Stimulated activated CD4-positive, alpha-beta T cell treated with anti-CD3 and anti-CD28 coated beads, Interleukin-2, amount 100 ng/mL, for 24 hours (primary cell): ENCODE measurements at places on chromosomes 12 and 14.
A peak's percentile ranks its signal among the peaks of the same experiment; 100 is the strongest.

- no peak for DNase-seq
These were observed 18.8 kb upstream of the BEGAIN start for GRCh38 chr14:100605706-100606686.

GRCh38 chr12:93288626-93289025 is 89.1 kb upstream of the NUDT4 start:
- DNase-seq = no peak

GRCh38 chr14:86193756-86194155 is 663.8 kb downstream of the FLRT2 start:
- no peak for DNase-seq

DNA sequence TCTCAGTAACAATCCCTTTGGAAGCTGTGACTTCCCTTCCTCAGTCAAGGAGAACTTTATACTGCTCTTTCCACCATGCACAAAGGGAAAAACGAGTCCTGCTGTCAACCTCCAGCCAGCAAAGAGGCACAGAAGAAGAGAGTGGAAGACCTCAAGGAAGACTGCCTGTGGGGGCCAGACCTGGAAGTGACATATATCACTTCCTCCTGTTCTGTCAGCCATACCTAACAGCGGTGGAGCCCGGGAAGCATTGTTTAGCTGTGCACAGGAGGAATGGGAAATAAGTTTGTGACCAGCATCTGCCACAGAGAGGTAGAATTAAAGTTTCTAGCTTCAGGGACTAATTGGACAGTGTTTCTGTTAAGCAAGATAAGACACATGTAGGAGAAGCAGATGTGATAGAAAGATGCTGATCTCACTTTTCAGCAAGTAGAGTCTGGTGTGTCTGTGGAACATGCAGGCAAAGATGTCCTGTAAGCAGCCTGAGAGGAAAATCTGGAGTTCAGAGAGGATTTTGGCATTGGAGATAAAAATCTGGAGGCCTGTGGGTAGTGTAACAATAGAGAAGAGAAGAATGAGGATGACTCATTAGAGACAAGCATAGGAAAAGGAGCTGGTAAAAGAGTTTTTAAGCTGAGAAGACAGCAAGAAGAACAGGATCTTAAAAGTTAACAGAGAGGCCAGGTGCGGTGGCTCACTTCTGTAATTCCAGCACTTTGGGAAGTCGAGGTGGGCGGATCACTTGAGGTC is 141.6 kb upstream of the CPSF6 start:
- no peak for DNase-seq

DNA sequence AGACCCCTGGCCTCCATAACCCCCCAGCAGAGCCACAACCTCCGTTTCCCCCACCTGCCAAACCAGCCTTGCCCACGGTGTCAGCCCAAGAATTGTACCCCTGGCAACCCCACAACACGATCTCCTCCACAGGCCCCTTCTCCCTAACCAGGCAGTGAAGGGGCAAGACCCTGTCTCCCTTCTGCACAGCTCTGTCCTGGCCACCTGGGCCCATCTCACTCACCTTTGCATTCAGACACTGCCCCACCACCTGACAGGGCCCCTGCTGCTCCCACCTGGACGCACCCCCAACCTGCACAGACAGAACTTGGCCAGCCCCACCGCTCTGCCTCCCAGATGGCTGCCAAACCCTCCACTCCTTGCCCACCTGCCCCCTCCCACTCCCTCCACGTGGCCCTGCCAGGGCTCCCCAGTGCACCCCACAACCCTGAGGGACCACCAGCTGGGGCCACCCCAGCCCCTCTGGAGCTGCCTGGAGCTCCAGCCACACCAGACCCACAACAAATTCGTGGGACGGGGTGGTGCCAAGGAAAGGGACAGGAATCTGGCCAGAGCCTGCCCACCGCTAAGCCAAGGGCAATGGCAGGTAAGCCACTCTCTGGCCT is 11.8 kb downstream of the AHNAK2 start:
- DNase-seq = no peak

GRCh38 chr14:77603654-77604255 is 12.7 kb downstream of the SPTLC2 start:
- DNase-seq = no peak

DNA sequence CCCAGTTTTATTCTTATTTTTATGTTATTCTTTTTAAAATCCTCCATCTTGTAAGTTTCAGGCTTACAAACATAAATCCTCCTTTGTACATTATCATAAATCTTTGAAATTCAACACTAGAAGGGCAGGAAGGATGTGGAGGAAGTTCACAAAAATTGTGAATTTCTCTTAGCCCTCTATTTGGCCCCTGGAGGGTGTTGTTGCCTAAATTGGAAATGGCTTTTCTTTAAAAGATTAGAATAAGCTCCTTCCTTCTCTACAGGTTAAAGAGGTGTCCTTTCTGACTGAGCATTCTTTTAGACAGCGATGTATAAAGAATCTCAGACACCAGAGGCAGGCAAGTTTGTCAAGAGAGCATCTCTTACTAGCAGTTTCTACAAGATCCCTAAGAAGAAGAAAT is 391.7 kb upstream of the OR4E1 start:
- no peak for DNase-seq

DNA sequence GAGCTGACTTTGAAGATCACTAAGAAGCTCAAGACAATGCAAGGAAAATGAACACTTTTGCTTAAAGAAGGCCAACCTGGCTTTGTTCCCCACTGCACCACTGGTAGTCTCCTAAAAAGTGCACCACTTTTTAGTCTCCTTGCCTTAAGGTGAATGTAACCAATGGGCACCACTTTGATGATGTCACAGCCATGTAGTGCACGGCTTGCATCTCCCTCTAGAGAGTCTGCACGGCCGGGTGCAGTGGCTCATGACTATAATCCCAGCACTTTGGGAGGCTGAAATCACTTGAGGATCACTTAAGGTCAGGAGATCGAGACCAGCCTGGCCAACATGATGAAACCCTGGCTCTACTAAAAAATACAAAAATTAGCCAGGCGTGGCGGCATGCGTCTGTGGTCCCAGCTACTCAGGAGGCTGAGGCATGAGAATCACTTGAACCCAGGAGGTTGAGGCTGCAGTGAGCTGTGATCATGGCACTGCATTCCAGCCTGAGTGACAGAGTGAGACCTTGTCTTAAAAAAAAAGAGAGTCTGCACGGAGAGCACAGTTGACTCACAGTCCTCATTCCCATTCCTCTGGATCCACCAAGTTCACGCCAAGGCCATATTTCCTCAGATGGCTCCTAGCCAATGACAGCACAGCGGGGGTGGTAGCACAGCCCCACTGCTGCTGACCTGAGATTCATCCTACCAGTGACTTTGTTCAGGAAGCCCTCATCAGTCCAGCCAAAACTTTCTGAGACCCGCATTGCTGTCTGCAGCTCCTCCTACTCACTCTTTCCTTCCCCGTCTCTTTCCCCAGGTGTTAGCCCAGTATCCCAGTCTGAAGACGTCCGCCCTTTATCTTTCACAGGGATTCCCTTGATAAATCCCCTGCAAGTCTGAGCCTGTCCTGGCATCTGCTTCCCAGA is 16.5 kb upstream of the IFT81 start:
- no peak for DNase-seq

GRCh38 chr12:14892726-14893505 is 7.3 kb upstream of the MGP start:
- DNase-seq = no peak

DNA sequence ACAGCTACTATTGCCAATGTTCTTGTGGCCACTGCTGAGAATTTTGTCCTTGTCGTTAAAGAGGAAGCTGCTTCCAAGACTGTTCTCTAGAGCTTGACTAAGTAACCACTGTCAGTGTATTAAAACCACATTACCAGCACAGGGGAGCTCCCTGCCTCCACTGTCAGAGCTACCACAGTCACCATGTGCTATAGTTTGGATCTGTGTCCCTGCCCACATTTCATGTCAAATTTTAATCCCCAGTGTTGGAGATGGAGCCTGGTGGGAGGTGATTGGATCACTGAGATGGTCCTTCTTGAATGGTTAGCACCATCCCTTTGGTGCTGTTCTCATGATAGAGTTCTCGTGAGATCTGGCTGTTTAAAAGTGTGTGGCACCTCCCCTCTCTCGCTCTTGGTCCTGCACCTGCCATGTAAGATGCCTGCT is 23.2 kb upstream of the RAP1B start:
- DNase-seq = peak; percentile 31
